DMS 273 treated with DMSO at 0.1 percent for 48 hours (cell line): ENCODE measurements at places on chromosomes 13 and 19.
A peak's percentile ranks its signal among the peaks of the same experiment; 100 is the strongest.

DNA sequence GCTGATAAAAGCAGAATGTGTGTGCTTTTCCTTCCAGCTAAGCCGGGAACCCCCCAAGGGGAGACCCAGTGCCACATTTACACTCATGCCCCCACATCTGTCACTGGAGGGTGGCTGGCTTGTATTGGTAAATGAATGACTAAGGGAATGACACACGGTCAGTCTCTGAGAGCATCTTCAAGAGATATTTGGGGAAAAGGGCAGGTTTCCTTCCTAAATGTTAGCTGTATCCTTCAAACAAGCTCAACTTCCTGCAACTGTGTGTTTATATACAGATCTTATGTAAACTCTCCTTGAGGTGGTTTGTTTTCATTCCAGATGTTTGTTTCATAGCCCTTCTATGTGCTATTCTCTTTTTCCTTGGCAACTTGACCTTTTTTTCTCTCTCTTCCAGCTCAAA, 192.6 kb downstream of the COL4A1 start:
- no peak for DNase-seq

GRCh38 chr13:49833402-49833801, 40.9 kb upstream of the KPNA3 start:
- DNase-seq: no peak

DNA sequence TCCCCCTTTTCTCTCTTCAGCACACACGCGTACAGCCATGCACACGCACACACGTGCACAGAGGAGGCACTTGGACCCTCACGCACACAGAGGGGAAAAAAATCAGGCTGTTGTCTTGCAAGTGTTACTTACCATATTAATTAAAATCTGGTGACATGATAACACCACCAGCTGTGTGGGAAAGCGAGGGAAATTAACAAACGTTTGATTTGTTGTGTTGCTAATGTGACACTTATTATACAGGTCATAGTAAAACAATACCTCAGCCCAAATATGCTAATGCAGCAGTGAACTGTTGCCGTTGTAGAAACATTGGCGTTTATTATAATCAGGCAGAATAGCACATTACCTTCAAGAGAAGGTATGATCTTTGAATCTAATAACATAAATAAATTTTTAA, 211.7 kb downstream of the TEX29 start:
- DNase-seq: no peak

DNA sequence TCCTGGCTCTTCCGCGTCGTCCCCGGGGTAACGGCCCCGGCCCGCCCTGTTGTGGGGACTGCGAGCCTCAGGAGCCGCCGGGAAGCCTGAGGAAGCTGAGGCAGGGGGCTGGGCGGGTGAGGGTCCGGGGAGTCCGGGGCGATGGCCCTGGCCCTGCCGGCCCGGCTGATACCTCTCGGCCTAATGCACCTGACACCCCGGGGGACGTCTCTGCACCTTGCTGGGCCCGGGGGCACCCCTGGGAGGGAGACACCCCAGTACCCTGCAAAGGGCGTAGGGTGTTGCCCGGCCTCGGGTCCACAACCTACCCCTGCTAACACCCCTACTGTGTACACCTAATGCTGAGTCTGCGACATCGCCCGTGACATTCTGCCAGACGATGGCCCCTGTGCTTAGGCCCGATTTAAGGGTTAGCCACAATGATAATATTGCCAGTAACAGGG, 410 bp downstream of the PIN1 start:
- DNase-seq: no peak

DNA sequence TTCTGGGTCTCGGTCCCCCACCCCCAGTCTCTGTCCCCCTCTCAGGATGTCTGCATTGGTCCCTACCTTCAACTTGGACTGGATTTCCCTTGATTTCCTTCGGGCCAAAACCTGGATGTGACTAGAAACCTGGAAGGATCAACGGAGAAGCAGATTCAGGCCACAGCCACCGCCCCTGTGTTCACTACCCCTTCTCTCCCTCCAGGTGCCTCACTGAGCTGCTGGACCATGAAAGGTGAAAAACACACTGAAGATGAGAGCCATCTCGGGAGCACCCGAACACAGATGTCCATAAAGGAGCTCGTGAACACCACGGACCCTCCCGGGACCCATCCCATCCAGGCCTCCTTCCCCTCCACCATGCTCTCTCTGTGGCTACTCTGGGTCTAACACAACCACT, 5.0 kb downstream of the TEAD2 start:
- no peak for DNase-seq

GRCh38 chr13:35502456-35502855, 26.0 kb upstream of the MAB21L1 start:
- no peak for DNase-seq

- no peak for DNase-seq
Observed at GRCh38 chr13:101654883-101655282, 202.4 kb downstream of the ITGBL1 start.

GRCh38 chr13:107121793-107122192, 553.9 kb upstream of the ARGLU1 start:
- DNase-seq: no peak

DNA sequence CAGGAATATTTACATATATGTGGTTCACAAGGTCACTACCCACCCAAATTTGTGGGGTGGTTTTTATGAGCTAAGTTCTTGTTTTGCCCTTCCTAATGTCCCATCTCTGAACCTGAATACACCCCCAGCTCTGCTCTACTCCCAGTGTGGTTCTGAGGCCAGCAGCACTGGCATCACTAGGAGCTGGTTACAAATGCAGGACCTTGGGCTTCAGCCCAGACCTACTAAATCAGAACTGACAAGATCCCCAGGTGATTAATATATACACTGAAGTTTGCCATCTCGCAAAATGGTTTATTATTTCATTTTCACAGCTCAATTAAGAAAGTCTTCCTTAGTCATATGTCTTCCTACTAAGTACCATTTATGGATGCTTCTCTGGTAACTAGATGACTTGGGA, 67.9 kb downstream of the FOXO1 start:
- no peak for DNase-seq

DNA sequence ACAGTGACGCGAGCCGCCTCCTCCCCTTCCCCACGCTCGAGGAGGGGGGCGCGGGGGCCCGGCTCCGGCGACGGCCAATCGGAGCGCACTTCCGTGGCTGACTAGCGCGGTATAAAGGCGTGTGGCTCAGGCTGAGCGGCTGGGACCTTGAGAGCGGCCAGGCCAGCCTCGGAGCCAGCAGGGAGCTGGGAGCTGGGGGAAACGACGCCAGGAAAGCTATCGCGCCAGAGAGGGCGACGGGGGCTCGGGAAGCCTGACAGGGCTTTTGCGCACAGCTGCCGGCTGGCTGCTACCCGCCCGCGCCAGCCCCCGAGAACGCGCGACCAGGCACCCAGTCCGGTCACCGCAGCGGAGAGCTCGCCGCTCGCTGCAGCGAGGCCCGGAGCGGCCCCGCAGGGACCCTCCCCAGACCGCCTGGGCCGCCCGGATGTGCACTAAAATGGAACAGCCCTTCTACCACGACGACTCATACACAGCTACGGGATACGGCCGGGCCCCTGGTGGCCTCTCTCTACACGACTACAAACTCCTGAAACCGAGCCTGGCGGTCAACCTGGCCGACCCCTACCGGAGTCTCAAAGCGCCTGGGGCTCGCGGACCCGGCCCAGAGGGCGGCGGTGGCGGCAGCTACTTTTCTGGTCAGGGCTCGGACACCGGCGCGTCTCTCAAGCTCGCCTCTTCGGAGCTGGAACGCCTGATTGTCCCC, at the start of gene JUNB:
JUNB (plus strand) TSS at position 142 of the 706 bp plus-strand sequence; CDS start at position 428, 286 bp downstream.
- peak; percentile 86 for DNase-seq

DNA sequence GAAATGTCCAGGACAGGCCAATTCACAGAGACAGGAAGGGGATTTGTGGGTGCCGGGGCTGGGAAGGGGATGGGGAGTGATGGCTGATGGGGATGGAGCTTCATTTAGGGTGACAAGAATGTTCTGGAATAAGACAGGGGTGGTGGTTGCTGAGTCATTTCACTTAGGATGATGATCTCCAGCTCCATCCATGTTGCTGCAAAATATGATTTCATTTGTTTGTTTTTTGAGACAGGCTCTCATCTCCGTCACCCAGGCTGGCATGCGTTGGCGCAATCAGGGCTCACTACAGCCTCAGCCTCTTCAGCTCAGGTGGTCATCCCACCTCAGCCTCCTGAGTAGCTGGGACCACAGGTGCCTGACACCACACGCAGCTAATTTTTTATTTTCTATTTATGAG, 3.1 kb upstream of the JSRP1 start:
- no peak for DNase-seq

DNA sequence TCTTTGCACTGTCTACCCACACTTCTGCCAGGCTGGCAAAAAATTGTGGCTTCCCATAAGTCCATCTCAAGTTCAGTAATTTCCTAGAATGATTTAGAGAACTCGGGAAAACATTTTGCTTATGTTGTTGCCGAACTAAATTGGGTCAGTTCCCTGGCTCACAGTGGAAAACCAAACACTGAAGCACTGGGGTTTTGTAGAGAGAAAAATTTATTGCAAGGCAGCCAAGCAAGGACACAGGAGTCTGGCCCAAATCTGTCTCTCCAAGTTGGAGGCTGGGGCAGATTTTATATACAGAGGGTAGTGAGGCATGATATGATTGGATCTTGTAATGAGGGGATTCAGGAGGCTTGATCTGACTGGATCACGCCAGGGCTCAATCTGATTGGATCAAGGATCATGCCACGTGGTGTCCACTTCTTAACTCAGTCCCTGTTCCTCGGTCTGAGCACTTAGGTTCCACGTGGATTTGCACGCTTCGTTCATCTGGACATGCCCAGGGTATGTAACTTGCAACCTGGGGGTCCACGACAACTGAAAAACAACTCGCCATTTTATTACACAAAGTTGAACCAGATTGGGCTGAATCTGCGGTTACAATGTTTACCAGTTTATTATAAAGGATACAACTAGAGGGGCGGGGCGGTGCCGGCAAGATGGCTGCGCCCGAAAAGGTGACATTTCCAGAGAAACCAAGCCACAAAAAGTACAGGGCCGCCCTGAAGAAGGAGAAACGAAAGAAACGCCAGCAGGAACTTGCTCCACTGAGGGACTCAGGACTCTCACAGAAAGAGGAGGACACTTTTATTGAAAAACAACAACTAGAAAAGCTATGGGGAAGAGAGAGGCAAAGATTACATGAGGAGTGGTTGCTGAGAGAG, 7.3 kb downstream of the CD209 start:
- no peak for DNase-seq

DNA sequence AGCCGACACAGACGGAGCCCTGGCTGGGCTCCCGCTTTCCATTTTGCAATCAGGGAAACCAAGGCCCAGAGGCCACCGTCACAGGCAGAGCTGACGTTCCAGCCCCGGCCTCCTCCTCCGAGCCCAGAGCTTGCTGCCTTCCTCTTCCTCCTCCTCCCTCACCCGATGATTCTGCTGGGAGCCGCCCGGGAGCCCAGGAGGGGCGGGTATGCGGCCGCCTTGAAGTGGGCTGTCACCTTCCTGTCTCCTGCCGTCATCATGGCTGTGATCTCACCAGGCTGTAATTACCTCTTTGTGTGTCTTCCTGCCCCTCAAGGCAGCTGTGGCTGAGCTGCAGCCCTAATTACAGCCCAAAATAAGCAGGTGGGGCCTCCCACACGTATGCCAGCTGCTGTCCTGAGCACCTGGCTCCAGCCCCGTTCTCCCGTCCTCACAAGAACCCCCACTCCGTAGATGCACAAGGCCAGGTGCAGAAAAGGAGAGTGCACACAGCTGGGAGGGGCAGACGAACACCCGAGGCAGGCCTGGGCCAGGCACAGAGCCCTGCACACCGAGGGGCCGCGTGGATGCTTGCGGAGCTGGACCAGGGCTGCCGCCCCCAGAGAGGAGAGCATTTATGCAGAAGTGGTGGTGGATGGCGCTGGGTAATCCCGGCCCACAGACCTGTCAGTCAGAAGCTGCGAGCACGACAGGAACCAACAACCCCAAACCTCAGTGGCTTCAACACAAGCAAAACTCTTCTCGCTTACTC, 4.0 kb downstream of the TPGS1 start:
- peak; percentile 76 for DNase-seq

DNA sequence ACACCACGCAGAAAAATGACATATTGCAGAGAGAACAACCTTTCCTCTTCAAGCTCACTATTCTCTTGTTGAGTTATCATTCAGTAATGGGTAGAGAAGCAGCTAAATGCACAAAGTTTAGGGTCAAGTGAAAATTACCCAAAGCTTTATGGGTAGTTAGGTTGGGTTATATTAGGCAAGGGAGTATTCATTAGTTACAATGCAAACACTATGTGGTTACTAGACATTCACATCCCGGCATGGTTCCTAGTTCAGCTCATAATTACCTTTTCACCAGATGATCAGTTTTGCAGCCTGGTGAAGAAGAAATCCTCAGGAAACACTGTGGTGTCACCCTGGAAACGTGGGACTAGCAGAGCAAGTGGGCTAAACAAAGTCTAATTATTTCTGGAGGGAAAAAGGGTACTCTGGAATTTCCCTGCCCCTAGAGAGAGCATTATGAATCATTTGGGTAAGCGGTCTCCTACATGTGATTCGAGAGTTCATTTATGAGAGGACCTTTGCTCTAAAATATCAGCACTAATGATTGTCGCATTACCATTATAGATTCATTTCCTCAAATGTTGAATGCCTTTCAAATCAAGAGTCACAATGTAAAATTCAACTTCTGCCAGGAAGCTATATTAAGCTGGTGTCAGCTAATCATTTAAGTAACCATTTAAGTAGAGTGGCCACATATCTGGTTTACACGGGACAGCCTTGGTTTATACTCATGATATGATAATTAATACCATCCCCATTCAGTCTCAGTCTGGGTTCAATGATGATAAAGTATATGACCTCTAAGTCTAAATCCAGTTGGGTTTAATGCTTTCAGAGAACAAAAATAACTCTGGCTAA, 1208.0 kb downstream of the DIAPH3 start:
- DNase-seq: no peak

GRCh38 chr13:109922518-109922917, 136.1 kb upstream of the IRS2 start:
- DNase-seq: no peak

DNA sequence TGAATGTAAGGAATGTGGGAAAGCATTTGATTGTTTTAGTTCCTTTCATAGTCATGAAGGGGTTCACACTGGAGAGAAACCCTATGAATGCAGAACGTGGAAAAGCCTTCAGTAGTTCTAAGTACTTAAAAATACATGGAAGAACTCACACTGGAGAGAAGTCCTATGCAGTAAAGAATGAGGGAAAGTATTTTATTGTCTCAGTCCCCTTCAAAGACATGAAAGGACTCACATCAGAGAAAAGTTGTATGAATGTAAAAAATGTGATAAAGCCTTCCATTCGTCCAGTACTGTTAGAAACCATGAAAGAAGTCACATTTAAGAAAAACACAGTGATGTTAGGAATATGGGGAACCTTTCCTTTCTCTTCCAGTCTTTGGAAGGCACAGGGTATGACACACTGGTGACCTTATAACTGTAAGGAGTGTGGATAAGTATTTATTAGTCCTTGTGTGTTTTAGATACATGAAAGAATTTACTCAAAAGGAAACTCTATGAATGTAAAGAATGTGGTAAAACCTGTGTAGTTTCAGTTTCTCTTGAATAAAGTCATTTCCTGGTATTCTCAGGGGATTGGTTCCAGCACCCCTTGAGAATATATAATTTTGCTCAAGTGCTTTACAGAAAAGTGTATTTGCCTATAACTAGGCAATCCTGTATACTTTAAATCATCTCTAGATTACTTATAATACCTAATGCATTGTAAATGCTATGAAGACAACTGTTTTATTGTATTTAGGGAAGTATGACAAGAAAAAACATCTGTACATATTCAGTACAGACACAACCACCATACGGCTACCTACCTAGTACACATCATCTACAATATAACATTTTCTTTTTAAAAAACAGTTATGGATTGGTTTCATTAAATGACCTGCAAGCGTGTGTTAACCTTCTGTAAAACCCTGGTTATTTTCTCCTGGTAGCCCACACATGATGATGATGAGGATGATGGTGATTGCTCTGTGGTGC, 52.8 kb downstream of the ZNF823 start:
- no peak for DNase-seq
